ENCODE measurements at places on chromosomes 7 and 10.

DNA sequence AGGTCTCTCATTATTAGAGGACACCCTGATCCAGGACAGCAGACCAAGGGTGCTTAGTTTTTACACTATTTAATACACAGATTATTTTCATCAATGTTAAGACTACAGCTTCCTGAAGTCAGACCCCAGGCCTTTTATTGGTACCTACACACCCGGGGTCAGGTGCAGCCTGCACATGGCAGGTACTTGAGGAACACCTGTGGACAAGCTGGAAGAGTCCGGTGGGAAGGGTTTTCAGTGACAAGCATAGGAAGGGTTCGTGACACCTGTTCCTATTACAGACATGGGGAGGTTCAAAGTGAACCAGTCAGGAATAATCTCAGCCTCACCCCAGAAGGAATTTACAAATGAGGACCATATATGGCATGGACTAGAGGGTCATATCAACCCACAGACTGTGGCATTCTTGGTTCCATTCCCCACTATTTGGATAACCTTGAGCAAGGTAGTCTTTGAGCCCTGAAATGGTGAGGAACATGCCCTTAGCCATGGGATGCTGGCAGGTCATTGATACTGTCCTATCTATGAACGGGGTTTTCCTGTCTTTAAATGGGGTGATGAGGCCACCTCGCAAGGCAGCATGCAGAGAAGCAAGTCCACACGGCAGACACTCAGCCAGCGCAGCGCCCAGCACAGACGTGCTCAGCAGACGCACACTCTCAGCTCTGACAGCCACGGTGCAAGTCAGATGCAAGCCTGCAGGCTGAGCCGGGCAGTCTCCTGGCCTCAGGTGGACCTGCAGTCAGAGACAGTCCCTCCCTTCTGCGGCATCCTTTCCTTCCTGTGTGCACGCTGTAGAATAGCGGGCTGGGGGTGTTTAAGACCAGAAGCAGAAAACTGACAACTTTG, 624.9 kb downstream of the PTPRN2 start:
- no peak for DNase-seq

DNA sequence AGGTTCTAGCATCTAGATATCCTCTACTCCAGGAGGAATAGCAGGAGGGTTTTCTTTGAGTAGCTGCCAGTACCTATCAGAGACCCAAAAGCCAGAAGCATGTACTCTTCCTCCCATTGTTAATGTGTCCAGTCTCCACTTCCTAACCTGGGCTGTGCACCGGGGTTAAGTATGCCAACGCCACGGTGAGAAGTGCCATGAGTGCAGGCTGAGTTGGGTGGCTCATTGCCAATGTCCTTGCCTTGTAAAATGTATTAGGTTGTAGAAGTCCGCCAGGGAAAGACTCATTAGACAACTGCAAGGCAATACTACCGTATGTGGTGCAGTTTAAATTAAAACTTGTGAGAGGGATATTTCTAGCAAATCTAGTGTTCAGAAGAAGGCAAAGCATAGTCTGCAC, 55.0 kb upstream of the PRR15 start:
- no peak for DNase-seq

DNA sequence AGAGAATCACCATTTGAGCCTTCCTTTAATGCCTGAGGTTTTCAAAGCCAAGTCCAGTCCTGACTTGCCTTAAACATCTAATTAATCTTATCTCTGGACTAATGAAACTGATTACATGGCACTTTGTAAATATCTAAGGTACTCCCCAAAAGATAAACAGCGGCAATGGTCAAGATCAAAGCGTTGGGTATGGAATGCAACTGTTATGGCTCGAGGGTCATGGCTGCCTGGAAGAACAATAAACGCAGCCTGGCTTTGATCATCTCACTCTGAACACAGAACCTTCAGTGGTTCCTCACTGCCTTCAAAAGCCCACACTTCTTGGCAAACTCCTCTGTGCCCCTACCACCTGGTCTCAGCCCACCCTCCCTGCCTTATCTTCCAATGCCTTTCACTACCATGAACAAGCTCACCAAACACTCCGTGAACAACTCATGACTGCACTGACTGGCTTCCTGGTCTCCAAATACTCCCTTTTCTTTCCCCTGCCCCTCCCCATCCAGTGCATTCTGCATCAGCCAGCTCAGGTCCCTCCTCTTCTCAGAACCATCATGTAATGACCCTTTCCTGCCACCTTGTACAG, 150.2 kb upstream of the NFE2L3 start:
- no peak for DNase-seq

- no peak for DNase-seq
Measured at GRCh38 chr7:116970238-116970910, 17.1 kb downstream of the ST7 start.

DNA sequence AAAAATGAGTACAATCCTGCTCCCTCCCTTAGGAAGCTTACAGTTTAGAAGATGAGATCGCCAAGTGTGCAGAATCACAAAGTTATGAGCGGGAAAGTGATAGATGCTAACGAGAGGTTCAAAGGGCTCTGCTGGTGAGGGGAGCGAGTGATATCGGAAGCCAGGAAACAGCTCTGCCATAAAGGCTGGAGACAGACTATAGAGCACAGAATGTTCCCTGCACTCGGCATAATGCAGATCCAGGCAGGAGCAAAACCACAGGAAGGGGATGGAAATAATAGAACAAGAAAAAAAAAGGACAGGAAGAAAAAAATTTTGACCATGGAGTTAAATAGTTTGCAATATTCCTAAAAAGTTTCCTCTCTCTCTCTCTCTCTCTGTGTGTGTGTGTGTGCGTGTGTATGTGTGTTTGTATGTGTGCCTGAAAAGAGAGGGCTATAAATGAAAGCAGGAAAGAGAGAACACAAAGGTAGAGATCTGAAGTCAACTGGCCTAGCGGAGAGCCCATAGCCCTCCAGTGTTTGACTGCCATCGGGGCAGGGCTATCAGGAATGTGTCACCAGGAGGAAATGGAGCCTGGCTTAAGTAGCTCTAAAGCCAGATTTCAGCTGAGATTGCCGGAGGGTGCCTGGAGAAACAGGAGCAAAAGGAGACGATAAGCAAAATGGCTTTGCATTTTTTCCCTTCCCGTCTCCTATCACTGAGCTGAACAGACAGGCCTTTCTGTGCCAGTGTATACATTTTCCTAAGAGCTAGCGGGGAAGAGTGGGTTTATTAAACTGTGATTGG, 175.8 kb upstream of the LYZL1 start:
- DNase-seq = no peak

DNA sequence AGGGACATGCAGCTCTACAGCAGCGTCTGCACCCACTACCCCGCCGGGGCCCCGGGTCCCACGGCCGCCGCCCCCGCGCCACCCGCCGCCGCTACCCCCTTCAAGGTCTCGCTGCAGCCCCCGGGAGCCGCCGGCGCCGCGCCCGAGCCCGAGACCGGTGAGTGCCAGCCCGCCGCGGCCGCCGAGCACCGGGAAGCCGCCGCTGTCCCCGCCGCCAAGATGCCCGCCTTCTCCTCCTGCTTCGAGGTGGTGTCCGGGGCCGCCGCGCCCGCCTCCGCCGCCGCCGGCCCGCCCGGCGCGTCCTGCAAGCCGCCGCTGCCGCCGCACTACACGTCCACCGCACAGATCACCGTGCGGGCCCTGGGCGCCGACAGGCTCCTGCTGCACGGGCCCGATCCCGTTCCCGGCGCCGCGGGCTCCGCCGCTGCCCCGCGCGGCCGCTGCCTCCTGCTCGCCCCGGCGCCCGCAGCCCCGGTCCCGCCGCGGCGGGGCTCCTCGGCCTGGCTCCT, 631 bp downstream of the OTUD1 start:
- DNase-seq = peak; percentile 51

DNA sequence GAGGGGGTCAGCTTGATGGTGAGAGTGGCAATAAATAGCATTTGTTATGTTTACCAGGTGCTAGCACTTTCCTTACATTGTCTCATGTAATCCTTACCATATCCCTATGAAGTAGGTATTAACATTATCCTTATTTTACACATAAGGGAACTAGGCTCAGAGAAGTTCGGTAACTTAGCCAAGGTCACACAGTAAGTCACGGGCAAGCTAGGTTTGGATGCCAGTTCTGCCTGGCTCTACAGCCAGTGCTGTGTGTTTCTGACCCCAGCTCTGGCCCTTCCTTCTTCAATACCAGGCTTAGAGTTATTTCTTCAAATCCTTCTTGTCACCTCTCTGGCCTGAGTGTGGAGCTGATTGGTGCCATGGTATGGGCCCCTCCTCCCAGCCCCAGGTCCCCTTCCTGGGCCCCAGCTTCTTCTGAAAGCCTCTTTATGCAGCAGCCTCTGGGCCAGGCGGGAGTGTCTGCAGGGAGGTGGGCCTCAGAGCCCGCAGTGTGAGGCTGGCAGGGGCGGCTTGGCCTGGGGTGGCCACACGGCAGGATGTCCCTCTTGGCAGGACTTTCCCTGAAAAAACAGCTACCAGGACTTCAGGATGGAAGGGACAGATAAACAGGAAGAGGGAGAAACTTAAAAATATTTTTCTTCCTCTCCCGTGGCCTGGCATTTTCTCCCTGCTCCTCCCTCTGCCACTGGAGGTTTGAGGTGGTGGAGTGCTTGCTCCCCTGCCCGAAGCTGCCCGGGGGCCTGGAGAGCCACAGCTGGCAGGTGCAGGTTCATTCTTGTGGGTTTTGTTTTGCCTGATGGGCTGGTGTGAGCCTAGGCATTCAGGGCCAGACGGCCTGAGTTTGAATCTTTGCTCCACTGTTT, 20.6 kb downstream of the PALD1 start:
- DNase-seq = no peak

GRCh38 chr10:38103756-38104155, 9.6 kb downstream of the ZNF37A start:
- DNase-seq = no peak

GRCh38 chr10:86724445-86724844, 32.0 kb upstream of the BMPR1A start:
- no peak for DNase-seq

- no peak for DNase-seq
Measured at GRCh38 chr7:5591278-5591874, 167.7 kb upstream of the TNRC18 start.

GRCh38 chr7:3606436-3606835, 305.4 kb downstream of the SDK1 start:
- no peak for DNase-seq

DNA sequence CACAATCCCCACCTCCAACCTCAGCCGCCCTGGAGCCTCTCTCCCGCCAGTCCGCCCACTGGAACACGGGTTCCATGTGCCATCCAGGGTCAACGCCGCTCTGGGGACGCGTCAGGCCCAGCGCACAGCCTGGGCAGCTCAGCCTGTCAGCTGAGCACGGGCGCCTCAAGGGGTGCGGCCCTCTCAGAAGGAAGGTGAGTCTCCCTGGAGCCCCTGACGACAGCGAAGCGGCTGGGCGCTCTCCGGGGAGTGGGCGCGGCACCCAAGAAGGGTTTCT, 1.2 kb upstream of the SLC18A3 start:
- peak; percentile 63 for DNase-seq

- DNase-seq = no peak
Measured at GRCh38 chr10:96089116-96089515, 41.0 kb upstream of the ZNF518A start.

DNA sequence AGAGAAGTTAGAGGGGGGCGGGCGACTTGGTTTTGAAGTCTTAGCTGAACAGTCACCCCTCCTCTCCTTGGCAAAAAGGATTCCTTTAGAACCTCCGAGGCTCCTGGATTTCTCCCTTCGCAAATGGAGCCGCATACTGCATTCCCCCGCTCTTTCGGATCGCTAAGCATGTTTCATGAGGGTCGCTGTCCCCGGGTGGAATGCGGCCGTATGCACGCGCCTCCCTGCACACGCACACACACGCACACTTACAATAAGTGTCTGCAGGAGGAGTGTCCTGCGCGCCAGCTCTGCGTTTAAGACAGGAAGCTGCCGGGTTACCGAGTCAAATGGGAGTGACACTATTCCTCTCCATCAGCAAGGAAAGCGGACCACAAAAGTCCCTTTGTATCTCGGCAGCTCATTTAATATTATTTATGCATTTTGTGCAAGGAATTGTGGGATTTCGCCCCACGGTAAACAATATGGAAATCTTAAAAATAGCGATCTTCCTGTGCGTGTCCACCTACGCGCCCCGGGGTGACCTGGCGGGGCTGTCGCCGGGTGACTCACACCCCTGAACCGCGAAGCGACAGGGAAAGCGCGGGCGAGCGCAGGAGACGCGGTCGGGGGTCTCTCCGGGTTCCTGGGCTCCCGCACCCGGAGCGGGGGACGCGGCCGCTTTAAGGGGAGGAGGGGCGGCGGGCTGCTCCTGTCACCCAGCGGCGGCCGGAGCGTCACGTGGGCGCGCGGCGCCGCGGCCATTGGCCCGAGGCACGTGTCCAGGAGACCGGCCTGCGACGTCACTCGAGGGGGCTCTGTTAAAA, 988 bp upstream of the EN2 start:
- peak; percentile 87 for DNase-seq

All from glutamatergic neuron (in vitro differentiated cells).